Type B pancreatic cell (in vitro differentiated cells): ENCODE measurements at places on chromosomes 3 and 15.

DNA sequence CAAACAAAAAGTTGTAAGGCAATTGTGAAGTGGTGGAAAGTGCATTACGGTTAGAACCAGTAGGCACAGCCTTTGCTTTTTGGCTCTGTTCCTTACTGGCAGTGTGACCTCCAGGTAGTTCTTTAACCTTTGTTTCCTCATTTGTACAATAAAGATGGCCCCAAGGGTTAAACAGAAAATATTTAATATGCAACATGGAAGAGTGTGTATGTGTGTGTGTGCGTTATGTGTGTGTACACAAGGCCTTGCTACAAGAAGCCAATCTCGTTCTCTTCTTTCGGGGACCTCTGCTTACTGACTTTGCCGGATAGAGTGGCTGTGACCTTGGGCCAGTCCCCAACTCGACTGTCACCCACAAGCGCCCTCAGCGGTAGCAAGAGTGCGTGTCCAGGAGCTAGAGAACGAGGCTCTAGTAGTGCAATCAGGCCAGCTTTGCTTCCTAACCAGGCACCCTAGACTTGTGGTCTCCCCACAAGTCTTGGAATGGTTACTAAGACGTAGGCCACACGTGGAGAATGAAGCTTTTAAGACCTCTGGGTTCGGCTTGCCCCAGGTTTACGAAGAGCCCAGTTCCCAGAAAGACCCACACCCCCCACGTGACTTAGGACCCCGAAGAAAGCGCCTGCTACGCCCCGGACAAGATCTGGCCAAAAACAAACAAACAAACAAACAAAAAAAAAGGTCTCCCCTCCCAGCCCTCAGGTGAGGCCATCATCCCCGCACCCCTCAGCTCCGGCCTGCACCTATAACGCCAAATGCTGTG lies 593 bp downstream of the CIAO2A start:
- no peak for DNase-seq
- H3K27ac ChIP-seq = peak overlapping the region; percentile 98
- no peaks in the 10 kb centered on the region for H3K27me3 ChIP-seq
- H3K4me1 ChIP-seq = peaks cover 43% of the 10 kb centered on the region

DNA sequence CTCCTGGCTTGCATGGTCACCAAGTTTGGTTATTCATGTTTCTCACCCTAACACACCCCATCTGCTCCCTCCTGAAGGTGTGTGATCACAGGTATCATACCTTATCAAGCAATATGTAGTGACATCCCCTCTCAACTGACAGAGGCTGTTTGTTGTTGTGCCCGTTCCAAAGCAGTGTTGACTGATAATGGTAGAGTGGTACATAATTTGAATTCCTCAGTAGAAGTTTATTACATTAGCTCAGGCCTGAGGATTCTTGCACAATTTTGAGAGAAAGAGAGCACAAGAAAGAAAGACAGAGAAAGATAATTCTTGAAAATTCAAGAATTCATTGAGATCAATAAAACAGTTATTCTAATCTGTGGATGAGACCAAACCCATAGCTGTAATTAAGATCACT lies 69.1 kb upstream of the SATB1 start:
- H3K27me3 ChIP-seq = no peaks in the 10 kb centered on the region
- no peaks in the 10 kb centered on the region for H3K4me1 ChIP-seq
- H3K4me3 ChIP-seq = no peak overlapping the region
- DNase-seq = no peak
- no peaks in the 10 kb centered on the region for H3K36me3 ChIP-seq
- no peak overlapping the region for H3K27ac ChIP-seq

DNA sequence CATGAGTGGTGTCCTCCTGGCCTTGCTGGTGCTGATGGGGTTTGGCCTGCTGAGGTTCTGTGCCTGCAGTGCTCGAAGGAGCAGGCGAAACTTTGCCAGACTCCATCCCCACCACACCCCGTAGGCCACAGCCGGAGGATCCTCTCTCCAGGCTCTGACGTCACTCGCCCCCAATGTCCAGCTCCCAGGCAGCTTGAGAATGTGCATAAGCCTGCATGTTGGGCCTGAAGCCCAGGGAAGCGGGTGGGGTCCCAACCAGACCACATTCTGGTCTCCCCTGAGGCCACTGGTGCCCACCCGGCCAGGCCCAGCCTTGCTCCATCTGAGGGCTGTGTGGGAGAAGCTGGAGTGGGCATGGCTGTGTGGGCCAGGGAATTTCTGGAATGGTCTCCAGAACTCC lies 109.8 kb downstream of the ASB7 start:
- H3K4me3 ChIP-seq = no peak overlapping the region
- DNase-seq = no peak
- peaks cover 16% of the 10 kb centered on the region for H3K27me3 ChIP-seq
- H3K4me1 ChIP-seq = peaks cover 15% of the 10 kb centered on the region

GRCh38 chr3:139468399-139468798 lies 7.9 kb downstream of the RBP2 start:
- peaks cover 3% of the 10 kb centered on the region for H3K36me3 ChIP-seq
- DNase-seq = no peak
- peak overlapping the region; percentile 82 for H3K27ac ChIP-seq
- peaks cover 9% of the 10 kb centered on the region for H3K4me1 ChIP-seq
- H3K27me3 ChIP-seq = no peaks in the 10 kb centered on the region
- peak overlapping the region; percentile 59 for H3K4me3 ChIP-seq

DNA sequence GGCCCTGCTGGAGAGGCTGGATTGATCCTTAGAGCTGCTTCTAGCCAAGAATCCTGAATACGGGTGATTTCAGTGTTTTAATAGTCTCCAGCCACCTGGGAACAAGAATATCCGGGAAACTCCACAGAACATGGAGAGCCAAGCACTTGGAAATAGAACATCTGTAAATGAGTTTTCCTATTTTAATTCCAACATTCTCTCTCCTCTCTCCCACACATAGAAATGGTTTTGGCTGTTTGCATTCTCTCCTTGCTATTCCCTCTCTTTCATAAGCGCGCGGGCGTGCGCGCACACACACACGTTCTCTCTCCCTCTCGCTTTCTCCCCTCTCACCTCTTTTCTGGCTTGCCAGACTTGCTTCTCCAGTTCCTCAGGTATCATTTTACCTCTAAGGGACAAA lies 50.6 kb downstream of the GADL1 start:
- peaks cover 8% of the 10 kb centered on the region for H3K4me1 ChIP-seq
- no peak for DNase-seq
- H3K4me3 ChIP-seq = peak overlapping the region; percentile 49
- H3K27me3 ChIP-seq = no peaks in the 10 kb centered on the region

GRCh38 chr3:118782755-118783202 lies 251.9 kb downstream of the IGSF11 start:
- peak overlapping the region; percentile 61 for H3K27ac ChIP-seq
- peaks cover 9% of the 10 kb centered on the region for H3K27me3 ChIP-seq
- peaks cover 3% of the 10 kb centered on the region for H3K36me3 ChIP-seq
- H3K4me3 ChIP-seq = peak overlapping the region; percentile 30

DNA sequence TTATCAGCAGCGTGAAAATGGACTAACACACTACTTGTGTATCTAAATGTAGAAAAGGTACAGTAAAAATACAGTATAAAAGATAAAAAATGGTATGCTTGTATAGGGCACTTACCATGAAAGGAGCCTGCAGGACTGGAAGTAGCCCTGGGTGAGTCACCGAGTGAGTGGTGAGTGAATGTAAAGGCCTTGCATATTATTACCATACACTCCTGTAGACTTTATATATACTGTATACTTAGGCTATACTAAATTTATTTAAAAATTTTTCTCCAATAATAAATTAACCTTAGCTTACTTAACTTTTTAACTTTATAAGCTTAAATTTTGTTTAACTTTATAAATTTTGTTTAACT lies 67.2 kb upstream of the TSPAN3 start:
- no peak for DNase-seq
- H3K27me3 ChIP-seq = no peaks in the 10 kb centered on the region
- H3K4me3 ChIP-seq = no peak overlapping the region
- no peak overlapping the region for H3K27ac ChIP-seq
- no peaks in the 10 kb centered on the region for H3K4me1 ChIP-seq

- H3K4me3 ChIP-seq = no peak overlapping the region
- H3K4me1 ChIP-seq = no peaks in the 10 kb centered on the region
- no peak overlapping the region for H3K27ac ChIP-seq
- no peaks in the 10 kb centered on the region for H3K36me3 ChIP-seq
Observed at GRCh38 chr15:31004220-31004733, 12.8 kb upstream of the MTMR10 start.

- DNase-seq = no peak
- H3K36me3 ChIP-seq = no peaks in the 10 kb centered on the region
- no peak overlapping the region for H3K4me3 ChIP-seq
Observed at GRCh38 chr3:135917076-135917475, 48.5 kb upstream of the PPP2R3A start.
